ENCODE measurements at places on chromosomes 11 and 22.

DNA sequence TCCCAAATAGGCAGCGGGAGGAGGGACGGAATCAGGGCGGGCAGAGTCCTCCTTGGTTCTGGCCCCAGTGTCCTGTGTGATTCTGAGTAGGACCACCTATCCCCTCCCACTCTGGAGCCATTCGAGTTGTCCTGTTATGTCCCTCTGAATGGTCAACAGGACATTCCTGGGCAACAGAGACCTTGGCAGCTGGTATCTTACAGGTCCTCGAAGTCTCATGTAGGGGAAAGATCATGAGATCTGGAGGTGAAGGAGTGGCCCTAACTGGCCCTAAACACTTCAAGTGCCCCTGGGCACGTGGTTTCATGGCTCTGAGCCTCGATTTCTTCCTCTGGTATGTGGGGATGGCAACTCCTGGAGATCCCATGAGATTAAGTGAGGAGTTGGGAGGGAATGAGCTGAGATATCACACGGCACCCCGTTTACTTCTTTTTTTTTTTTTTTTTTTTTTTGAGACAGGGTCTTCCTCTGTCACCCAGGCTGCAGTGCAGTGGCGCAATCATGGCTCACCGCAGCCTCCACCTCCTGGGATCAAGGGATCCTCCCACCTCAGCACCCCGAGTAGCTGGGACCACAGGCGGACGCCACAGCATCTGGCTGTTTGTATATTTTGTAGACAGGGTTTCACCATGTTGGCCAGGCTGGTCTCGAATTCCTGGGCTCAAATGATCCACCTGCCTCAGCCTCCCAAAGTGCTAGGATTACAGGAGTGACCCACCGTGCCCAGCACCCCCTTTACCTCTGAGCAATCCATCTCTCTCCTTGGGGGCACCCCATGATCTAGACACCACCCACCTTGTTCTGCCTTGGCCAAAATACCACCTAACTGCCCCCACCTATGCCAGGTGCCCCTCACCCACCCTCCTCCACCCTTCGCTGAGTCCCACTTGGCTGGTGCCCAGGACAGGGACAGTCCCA, 6.8 kb downstream of the LIF start:
- no peak for DNase-seq

GRCh38 chr22:23036684-23037428, 33.5 kb upstream of the GNAZ start:
- no peak for DNase-seq

GRCh38 chr11:93225662-93226061, 27.9 kb upstream of the SLC36A4 start:
- DNase-seq = no peak

DNA sequence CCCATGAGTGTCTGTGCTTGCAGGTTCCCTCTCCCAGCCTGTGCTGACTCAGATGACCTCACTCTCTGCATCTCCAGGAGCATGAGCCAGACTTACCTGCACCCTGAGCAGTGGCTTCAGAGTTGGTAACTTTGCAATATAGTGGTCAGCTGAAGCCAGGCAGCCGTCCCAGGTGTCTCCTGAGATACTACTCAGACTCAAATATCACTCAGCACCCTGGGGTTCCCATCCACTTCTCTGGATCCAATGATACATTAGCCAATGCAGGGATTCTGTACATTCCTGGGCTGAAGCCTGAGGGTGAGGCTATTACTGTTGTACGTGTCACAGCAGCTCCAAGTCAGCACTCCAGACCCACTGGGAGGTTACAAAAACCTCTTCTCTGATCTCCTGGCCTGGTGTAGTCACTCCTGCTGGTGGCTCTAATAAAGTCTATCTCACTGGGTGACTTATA, 87.8 kb upstream of the TOP3B start:
- DNase-seq = no peak

DNA sequence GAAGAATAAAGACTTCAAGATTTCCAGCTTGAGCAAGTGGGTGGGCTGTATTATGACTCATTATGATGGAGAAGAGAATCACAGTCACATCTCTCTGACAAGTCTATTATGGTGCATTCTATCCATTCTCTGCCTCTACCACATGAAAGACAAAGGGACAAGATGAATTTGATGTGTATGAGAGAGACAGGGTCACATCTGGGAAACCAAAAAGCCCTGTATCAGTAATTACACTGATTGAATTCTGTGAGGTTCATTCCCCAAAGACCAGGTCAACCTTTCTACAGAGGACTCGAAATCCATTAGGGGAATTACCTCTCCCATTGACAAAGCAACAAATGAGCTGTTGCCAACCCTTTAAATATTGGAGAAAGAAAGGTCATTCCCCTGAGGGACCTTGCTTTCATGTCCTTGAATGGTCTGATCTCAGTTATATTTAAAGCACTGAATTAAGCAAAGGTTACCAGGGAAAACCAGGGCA, 109.6 kb downstream of the USP35 start:
- no peak for DNase-seq

DNA sequence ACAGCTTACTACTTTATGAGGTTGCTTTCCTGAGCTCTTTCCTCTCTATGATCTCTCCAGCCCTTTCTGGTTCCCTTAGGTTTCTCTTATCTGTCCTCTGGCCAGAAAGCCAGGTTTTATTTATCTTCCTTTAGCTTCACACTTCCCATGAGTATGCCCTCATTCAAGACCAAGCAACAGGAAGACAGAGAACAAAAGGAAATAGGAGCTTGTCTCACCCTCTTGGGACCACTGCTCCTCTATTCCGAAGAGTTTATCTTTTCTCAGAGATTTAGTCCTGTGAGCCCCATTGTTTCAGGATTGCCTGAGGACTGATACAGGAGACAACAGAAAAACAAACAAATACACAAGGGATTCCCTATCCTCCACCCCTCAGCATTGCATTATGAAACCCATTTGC, 62.4 kb upstream of the CCDC179 start:
- DNase-seq = no peak
